Progenitor cell of endocrine pancreas (in vitro differentiated cells): ENCODE measurements at places on chromosomes 7 and 10.

GRCh38 chr10:21217107-21217506, 308.4 kb downstream of the SKIDA1 start:
- H3K4me1 ChIP-seq: no peaks in the 10 kb centered on the region
- DNase-seq: no peak
- no peak overlapping the region for H3K4me3 ChIP-seq
- no peaks in the 10 kb centered on the region for H3K36me3 ChIP-seq

GRCh38 chr10:534047-534566, 155.4 kb downstream of the DIP2C start:
- no peak overlapping the region for H3K4me3 ChIP-seq
- no peak overlapping the region for H3K27ac ChIP-seq
- DNase-seq: no peak
- peaks cover 14% of the 10 kb centered on the region for H3K4me1 ChIP-seq
- H3K27me3 ChIP-seq: no peaks in the 10 kb centered on the region
- peaks cover 1% of the 10 kb centered on the region for H3K36me3 ChIP-seq

DNA sequence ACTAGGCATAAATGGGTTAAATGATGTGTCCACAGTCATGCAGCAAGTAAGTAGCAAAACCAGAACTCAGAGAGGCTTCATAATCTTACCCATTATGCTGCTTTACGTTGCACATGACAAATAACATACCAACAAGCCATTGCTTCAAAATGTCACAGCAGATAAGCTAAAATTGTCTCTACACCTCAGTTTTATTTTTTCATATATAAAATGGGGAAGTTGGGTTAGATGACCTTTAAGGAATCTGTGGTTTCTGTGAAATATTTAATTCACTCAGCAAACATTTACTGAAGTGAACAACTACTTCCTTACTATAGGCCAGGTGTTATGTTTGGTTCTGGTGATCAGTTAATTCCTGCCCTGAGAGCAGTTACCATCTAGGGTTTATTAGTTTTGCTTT, 2.2 kb upstream of the ASCC1 start:
- H3K36me3 ChIP-seq: peaks cover 5% of the 10 kb centered on the region
- peak overlapping the region; percentile 4 for H3K4me3 ChIP-seq
- H3K4me1 ChIP-seq: peaks cover 18% of the 10 kb centered on the region
- no peak overlapping the region for H3K27ac ChIP-seq
- DNase-seq: no peak
- no peaks in the 10 kb centered on the region for H3K27me3 ChIP-seq

DNA sequence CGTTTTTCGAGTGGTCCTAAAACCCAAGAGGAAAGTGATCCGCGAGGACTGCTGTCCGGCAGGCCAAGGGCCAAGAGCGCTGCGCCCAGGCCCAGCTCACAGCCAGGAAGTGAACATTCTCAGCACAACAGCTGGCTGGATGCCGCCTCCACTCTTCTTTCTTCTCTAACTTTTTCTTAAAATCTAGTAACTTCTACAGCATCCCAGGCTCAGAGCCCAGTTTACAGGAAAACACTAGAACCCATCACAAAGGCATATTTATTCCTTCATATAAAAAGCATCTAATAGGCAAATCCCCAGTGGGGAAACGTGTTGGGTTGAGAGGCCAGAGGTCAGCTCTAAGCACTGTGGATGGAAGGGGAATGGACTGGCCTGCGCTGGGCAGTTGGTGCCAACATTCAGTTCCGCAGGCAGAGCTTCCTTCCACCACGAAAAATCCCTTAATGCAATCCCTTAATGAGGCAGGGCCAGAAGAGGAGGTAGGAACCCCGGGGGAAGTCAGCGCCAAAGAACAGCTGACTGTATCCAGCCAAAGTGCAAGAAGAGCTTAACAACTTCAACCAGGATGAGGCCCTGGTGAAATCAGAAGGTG, 74.8 kb downstream of the ZRANB1 start:
- H3K4me3 ChIP-seq: no peak overlapping the region
- no peaks in the 10 kb centered on the region for H3K27me3 ChIP-seq
- no peak overlapping the region for H3K27ac ChIP-seq
- peaks cover 40% of the 10 kb centered on the region for H3K36me3 ChIP-seq
- H3K4me1 ChIP-seq: peaks cover 9% of the 10 kb centered on the region
- no peak for DNase-seq
